Lower lobe of right lung (tissue), 2 donors: ENCODE measurements at places on chromosomes 2 and 18.

DNA sequence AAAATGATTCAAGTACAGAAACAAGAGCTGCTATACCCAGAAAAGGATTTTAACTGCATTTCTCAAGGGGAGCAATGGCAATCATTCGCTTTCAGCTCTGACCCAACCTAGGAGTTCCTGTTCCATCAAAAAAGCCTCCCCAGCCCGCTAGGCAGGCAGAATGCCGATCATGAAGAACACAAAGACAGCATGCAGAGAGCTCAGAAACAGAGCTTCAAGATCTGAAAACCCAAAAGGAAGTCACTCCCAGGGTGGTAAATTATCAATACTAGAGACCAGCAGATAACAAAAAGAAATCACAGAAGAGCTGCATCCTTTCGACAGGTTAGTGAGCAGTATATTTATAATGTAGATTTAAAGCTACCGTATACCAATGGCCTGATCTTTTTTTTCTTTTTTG lies 84.8 kb upstream of the CRIM1 start:
- no peak for DNase-seq

DNA sequence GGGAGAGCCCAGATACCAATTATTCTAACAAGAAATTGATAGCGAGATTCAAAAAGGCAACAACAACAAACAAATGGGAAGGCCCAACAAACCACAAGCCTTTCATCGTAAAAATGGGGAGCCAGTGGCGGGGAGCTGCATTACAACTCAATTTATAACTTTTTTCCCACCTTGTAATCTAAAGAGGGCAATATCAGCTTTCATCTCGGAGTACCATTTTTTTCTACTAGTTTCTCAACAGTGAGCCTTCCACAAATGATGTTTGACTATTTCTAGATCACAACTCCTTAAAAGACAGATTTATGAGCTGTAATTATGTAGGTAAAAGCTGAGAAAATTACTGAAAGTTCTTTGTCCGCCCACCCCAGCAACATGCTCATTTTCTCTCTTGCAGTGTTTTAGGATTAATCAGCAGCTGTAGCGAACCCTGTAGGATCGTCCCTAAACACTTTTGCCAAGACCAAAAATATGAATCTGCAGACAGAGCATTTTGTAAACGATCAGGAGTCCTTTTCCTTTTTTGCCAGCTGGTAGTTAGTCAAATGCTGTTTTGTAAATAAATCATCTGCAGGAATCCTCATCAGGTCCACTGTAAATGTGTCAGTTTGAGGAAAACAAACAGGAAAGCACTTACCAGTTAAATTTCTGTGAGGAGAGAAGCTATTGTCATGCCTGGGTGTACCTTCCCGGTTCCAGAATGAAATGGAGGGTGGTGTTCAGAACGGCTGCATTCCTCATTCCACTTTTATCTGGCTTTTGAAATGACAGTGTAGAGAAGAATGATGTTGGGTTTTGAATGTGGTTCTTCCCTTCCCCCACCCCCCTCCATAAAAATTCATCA lies 53.2 kb downstream of the EEF1B2 start:
- DNase-seq = no peak

GRCh38 chr18:2146754-2147153 lies 424.6 kb downstream of the METTL4 start:
- DNase-seq = no peak

DNA sequence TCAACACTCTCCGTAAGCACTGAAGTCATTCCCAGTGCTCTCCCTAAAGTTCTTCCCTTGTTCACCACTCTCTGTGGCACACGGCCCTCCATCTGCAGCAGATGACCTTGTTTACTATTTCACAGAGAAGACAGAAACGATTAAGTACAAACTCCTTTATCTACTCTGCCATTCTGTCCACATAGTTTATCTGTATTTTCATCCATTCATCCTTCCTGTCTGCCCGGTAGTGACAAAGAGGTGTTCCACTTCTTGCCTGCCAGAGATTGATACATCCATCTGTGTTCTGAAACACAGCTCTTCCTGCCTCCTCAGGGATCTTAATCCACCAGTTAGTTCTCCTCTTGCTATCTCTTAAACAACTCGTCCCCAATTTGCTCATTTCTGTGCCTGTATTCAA lies 77.9 kb upstream of the CD226 start:
- no peak for DNase-seq

DNA sequence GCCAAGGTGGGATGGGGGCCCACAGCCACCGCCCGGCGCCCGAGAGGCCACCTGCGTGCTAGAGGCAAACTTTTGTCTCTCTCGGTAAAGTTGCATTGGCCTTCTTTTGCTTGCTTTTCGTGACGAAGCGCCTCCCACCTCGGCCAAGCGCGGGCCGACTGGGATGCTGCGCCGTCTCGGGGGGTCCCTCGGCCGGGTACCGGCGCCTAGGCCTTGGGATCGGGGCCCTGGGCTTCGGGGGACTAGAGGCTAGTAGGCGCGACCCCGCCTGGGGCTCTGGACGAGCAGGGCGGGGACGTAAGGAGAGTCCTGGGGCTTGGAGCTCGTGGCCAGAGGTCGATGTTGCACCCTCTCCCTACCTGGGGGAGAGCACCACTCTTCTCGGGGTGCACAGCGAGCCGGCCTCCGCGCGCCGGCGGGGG lies 545 bp downstream of the GLI2 start:
- DNase-seq = no peak

- peak; percentile 74 for DNase-seq
Measured at GRCh38 chr18:23071285-23071684, 64.0 kb upstream of the CABLES1 start.

DNA sequence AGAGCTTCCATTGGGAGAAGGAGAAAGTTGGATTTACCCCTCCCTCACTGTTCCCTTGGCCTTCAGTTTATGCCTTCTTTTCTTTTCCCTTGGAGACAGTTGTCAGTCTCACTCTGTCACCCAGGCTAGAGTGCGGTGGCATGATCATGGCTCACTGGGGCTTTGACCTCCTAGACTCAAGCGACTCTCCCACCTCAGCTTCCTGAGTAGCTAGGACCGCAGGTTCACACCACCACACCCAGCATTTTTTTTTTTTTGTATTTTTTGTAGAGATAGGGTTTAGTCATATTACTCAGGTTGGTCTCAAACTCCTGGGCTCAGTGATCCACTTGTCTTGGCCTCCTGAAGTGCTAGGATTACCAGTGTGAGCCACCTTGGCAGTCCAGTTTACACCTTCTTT lies 49.9 kb downstream of the SLC9A4 start:
- DNase-seq = no peak

GRCh38 chr2:188664416-188664815 lies 309.8 kb upstream of the COL3A1 start:
- no peak for DNase-seq

DNA sequence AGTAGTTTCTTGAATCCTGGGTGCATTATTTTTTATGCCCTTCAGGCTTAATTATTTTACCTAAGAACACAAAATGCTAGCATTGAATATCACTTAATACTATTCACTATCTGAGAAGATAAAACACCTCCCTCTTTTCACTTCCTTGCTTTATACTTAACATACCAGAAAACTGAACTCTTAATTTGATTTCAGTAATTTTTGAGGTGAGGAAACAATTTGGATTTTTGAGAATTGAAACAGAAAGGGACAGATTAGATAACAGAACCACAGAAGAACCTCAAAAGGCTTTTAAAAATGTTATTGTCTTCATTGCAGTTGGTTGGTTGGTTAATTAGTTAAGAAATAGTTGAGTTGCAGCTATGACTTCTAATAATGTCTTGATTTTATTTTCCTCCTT lies 69.5 kb downstream of the GPD2 start:
- no peak for DNase-seq

- no peak for DNase-seq
Measured at GRCh38 chr2:5093056-5093455, 599.1 kb upstream of the SOX11 start.

DNA sequence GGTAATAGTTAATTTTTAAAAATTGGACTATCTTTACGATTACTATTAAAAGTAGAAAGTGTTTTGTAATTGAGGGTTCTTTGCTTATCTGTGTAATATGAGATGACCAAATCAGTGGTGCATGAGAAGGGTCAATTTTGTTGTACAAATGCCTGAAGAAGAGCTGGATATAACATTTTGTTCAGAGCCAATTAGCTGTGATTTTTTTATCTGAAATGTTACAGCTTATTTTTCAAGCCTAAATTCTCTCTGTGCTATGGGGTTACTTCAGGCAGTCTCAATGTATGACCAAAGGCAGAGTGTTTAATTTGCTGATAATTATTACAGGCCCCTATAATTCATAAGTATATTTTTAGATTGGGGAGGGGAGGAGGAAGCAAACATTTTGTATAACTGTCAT lies 41.8 kb downstream of the OTX1 start:
- DNase-seq = no peak

- no peak for DNase-seq
Measured at GRCh38 chr2:161044921-161045320, 115.3 kb upstream of the TANK start.
